DMS53 (cell line): ENCODE measurements at places on chromosomes 2 and 18.

GRCh38 chr2:201194097-201194496 is 11.2 kb downstream of the CASP10 start:
- no peak for DNase-seq

DNA sequence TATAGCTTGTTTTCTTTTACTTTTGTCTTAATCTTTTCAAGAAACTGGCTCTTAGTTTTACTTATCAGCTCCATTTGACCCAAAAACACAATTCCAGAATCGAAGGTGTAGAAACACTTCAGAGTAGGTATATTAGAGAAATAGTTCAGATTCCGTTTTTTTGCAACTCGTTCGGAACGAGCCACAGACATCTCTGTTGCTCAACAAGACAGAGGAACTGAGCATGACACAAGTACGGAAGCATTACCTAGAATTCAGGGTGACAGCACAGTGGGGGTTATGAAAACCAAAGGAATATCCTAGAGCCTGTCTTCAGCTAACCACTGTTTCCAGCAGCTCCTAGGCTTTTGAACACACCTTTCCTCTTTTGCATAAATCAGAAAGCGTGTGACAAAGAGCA is 5.0 kb downstream of the HRH4 start:
- DNase-seq: no peak

GRCh38 chr2:170905864-170906263 is 23.2 kb upstream of the GORASP2 start:
- DNase-seq: peak; percentile 75

GRCh38 chr2:85534099-85534498 is 4.9 kb upstream of the MAT2A start:
- DNase-seq: no peak

- peak; percentile 23 for DNase-seq
Observed at GRCh38 chr2:109423556-109424359, 190.0 kb downstream of the SEPTIN10 start.

DNA sequence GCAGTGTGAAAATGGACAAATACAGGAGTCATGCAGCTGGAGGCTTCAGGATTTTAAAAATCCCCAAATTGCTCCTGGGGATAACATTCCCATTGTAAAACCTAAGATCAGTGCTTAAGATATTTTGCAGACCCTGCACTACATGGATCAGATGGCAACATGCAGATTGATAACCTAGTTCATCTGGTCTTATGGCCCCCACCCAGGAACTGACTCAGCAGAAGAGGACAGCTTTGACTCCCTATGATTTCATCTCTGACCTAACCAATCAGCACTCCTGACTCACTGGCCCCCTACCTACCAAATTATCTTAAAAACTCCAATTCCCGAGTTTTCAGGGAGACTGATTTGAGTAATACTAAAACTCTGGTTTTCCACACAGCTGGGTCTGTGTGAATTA is 20.0 kb downstream of the SRBD1 start:
- no peak for DNase-seq

DNA sequence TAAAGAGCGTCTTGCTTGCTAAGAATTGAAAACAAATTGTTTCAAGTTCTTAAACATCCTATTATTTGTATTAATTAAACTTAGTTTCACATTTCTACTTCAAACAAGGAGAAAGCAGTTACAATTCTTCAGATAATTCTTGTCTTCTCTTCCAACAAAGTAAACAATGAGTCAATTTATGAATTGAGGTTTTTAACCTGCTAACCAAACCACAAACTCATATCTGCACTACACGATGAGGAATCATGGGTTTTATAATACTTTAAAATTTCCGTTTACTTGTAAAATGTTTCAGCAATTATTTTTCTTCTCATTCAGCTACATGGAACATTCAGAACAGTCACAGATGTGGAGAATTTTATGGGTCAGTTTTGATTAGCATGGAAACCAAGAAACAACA is 114.2 kb downstream of the SPIRE1 start:
- DNase-seq: no peak

DNA sequence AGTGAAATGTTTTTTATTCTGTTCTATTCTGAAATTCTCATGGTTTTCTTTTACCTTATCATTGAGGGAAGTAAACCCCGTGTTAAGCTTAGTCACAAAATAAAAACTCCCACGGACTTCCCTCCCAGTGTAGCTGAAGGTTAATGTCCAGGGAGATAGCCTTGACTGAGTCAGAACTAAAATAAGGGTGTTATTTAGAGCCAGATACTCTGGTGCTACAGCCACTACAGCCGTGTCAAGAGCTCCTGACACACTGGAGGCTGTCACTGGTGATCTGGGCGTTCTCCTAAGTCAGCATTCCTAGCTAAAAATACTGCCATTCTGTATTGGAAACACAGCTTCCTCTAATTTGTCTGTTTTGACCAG is 82.0 kb upstream of the RANBP2 start:
- DNase-seq: no peak

DNA sequence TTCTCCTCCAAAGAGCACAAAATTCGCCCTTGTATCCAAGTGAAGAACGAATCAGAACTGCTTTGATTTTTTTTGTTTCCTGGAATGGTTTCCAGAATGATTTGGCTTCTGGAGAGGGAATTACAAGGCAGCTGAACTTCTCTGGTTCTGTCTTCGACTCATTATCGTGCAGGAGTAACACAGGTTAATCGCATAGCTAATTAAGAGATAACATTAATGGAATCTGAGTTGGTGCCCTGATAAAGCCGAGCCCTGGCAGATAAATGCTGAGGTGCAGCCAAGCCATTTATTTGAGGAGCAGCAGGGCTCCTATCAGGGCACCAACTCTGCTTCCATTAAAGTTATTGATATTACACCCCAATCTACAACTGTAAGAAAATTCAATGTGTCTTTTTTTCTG is 433.7 kb downstream of the ZNF521 start:
- DNase-seq: no peak
